NCI-H187 (cell line): ENCODE measurements at places on chromosomes 12 and 14.

- no peak for DNase-seq
These were observed 67.0 kb upstream of the CSRP2 start for GRCh38 chr12:76945867-76946266.

- no peak for DNase-seq
These were observed 78.9 kb downstream of the SETD3 start for GRCh38 chr14:99401621-99402284.

DNA sequence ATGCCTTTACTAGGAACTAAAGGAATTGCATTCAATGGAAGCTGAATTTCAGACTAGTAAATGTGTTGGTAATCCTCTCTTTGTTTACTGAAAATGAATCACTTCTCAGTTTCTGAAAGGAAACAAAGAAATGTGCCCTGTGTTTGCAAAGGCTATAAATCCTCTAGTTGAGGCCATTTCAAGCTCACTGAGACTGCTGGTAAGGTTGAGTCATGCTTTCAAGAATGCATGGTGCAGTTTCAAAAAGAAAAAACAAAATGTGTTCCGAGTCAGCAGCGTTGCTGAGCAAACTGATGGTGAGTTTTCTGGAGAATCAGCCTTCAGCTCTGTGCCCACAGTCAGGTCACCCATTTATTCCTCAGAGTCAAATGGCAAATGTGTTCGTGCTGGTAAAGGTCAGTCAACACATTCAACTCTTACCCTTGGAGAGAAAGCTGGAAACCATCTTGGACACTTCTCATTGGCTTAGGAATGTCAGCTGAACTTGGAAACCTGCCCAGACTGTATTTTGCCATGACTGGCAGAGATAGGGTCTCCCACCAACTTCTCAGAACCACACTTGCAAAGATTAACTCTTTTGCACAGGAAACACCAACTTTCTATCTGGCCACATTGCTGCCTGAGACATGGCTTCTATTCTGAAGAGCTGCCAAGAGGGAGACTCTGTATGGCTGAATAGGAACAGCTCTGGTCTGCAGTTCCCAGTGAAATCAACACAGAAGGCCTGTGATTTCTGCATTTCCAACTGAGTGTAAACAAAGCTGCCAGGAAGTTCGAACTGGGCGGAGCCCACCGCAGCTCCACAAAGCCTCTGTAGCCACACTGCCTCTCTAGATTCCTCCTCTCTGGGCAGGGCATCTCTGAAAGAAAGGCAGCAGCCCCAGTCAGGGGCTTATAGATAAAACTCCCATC lies 484.4 kb downstream of the ATP23 start:
- no peak for DNase-seq

GRCh38 chr12:120529641-120530417 lies 871 bp upstream of the COQ5 start:
- peak; percentile 64 for DNase-seq

GRCh38 chr12:86698641-86698980 lies 442.4 kb upstream of the MGAT4C start:
- DNase-seq, result no peak

GRCh38 chr12:23098517-23098916 lies 473.5 kb downstream of the ETNK1 start:
- no peak for DNase-seq

DNA sequence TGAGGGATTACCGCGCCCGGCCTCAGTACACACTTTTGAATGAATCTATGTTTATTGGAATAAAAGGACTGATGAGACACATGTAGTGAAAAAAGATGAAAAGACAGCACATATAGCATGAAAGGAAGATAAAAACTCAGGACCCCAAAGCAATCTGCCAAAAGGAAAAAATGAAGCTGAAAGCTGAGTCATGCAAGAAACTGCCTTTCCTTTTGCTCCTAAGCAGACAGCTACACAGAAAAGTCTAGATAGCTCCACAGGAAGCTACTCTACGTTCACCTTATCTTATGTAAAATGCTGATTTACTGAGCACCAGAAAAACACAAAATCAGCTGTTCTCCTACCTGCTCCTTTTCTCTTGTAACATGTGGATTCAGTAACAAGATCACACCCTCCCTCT lies 128.4 kb downstream of the NTF3 start:
- DNase-seq, result no peak

DNA sequence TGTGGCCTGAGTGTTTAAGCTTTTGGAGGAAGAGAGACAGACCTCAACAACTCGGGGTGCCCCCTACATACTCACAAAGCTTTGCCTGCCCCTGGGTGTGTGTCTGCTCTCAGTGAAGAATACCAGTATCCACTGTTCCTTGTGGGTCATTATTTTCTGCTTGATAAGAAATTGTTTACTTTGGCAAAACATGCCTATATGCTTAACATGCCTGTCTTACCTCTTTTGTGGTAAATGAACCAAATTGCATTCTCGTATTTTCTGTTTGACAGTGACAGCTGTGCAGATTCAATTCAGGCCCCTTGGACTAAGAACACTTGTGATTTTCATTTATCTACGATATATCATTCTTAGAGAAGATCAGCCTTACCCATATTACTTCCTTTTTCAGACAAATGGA lies 50.6 kb upstream of the REP15 start:
- DNase-seq, result no peak

- DNase-seq, result no peak
These were observed 305.3 kb upstream of the DDHD1 start for GRCh38 chr14:53458368-53458814.

- no peak for DNase-seq
These were observed 2.4 kb upstream of the HOXC4 start for GRCh38 chr12:54051026-54051842.

DNA sequence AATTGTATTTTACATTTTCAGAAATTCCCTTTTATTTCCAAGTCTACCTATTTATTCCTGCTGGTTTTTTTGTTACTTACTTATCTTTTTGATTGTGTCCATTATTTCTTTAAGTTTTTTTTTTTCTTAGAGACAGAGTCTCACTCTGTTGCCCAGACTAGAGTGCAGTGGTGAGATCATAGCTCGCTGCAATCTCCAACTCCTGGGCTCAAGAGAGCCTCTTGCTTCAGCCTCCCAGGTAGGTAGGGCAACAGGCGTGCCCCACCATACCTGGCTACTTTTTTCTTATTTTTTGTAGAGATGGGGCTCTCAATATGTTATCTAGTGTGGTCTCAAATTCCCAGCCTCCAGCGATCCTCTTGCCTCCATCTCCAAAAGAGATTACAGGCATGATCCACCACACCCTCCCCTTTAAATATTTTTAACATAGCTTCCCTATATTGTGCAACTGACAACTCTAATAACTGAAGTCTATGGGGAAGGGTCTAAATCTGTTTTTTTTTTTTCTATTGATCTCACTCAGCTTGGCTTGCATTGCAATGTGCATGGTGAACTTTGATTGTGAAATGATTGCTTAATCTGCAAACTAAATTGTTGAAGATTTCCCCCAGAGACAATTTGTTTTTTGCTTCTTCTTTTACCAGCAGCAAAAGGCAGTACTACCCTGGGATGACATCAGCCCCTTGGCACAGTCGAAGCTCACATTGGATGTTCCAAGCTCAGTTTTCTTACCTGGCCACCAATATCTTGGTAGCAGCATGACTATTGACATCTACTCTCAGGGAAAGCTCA lies 25.7 kb upstream of the COCH start:
- DNase-seq, result no peak

DNA sequence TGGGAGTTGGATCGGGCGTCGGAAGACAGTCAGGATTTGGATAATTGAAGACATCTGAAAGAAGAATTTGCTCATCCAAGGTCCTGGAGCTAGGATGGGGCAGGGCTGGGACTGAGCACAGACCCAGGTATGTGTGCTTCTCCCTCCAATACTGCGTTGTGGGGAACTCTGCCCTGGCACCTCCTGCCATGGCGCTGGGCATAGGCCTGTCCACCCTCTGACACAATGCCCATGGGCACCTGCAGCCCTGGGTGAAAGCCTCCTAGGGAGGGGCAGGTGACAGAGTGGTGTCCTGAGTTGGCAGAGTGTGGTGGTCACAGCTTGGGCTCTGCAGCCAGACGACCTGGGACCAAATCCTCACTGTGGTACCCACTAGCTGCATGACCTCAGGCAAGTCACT lies 53.3 kb downstream of the CALM1 start:
- DNase-seq, result no peak

DNA sequence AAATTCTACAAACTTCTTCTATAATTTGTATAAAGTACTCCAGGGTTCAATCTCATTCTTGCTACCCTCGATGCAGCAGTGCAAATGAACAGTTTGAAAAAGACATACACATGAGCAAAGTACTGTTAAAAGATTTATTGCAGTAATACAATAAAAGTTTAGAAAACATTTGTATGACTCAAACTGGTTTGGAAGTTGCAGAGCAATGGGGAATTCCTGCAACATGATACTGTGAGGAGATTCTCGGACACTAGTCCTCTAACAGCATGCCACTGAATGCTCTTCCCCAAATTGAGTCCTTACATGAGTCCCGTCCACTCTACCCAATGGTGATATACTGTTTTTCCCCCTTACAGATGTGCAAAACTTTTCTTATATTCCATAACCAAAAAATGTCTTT lies 45.4 kb downstream of the ATG14 start:
- no peak for DNase-seq

DNA sequence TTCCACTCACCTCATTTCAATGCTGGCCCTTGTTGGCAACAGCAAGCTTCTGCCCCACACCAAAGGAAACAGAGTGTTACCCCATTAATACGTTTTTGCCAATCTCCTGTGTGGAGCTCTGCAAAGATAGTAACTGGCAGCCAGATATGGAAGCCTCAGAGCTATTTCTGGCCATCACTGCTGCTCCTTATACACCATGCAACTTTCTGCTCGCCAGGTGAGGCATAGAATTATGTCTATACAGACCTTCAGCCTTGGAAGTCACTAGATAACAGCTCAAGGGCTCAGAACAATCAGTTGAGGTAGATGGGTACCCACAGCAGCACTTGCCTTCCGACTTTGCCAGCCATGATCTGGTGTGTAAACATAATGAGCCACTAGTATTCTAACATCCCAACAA lies 214.8 kb upstream of the ALG10B start:
- DNase-seq, result no peak

DNA sequence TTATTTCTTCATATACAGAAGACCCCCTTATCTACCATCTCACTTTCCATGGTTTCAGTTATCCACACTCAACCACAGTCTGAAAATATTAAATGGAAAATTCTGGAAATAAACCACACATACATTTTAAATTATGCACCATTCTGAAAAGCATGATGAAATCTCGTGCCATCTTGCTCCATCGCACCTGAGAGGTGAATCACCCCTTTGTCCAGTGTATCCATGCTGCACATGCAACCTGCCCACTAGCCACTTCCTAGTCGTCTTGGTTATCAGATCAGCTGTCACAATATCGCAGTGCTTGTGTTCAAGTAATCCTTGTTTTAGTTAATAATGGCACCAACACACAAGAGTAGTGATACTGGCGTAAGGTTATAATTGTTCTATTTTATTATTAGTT lies 145.7 kb downstream of the C12orf42 start:
- DNase-seq, result no peak

GRCh38 chr14:49886523-49886922 lies 6.4 kb upstream of the ARF6 start:
- DNase-seq, result no peak

- DNase-seq, result no peak
These were observed 30.1 kb downstream of the STXBP6 start for GRCh38 chr14:25019892-25020291.

DNA sequence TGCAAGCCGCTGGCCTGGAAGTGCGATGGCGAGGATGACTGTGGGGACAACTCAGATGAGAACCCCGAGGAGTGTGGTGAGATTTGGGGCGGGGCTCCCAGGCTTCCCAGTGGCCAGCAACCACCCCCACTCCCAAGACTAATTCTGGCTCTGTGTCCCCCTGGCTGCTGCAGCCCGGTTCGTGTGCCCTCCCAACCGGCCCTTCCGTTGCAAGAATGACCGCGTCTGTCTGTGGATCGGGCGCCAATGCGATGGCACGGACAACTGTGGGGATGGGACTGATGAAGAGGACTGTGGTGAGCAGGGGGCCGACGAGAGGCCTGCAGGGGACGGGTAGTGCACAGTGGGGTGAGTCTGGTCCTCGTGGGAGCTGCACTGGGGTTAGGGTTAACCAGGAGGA lies 12.1 kb upstream of the NXPH4 start:
- DNase-seq, result no peak

- DNase-seq, result no peak
These were observed 25.2 kb downstream of the RASSF3 start for GRCh38 chr12:64635356-64635998.

DNA sequence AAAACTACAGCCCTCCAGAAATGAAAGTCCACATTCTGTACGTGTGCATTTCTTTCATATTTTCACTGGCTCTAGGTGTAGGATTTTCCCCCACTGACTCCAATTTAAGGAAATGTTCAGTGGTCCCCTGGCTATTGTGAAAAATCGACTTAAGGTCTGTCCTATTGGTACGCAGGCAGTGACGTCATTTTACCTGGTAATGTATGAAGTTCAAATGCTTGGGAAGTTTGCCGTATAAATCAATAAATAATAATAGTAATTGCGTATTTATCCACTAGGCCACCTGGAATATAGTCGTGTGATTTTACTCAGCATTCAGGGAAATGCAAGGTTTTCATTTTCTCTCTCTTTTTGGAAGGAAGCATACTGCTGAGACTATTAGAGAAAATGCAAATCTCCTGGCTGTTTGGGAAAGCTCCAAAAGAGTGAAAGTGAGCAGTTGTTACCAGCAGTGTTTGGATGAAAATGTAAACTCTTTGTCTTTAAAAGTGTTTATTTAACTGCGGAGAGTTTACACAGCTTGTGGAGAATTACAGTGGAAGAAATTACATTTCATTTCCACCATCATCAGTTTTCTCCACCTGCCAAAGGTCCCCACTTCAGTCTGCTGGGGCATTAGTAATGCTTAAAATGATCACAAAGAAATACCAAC lies 107.0 kb downstream of the EXOC5 start:
- DNase-seq, result no peak

GRCh38 chr14:53110096-53110495 lies 43.0 kb downstream of the DDHD1 start:
- no peak for DNase-seq

GRCh38 chr12:120265473-120266179 lies at the start of gene PXN:
TSS of gene PXN (minus strand) at chr12:120265730. CDS start at chr12:120265629, 101 bp downstream.
- DNase-seq, result peak; percentile 43

DNA sequence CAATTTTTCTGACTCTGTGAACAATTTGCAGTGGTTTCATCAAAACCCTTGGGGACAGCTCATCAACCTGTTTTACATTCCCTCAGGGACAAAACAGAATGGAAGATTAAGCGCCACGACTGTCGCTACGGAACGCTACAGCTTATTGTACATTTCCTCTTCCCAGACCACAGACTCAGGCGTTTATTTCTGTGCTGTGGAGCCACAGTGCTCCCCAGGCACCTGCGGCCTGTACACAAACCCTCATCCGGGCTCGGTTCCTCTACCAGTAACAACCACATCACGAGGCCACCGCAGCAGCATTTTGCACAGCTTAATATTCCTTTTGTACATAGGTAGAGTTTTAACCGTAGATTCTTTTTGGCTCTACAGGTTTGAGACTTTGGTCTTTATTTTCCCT lies 397.4 kb upstream of the OR4E1 start:
- DNase-seq, result no peak
